ENCODE measurements at places on chromosomes 11 and 22. TPM values are rescaled to one million over a fixed set of nuclear protein-coding genes. Genes with fewer than 3 reads are reported as not detected.

Gene ANKRD13D
- 44.2 TPM for total RNA-seq

GRCh38 chr11:132028380-132029240, 658.2 kb downstream of the NTM start:
- DNase-seq, result no peak

Gene PITPNM1
- 18.7 TPM for total RNA-seq

GRCh38 chr22:40121461-40121860, 56.3 kb upstream of the TNRC6B start:
- no peak for DNase-seq

Gene TBX10
- not detected for total RNA-seq

DNA sequence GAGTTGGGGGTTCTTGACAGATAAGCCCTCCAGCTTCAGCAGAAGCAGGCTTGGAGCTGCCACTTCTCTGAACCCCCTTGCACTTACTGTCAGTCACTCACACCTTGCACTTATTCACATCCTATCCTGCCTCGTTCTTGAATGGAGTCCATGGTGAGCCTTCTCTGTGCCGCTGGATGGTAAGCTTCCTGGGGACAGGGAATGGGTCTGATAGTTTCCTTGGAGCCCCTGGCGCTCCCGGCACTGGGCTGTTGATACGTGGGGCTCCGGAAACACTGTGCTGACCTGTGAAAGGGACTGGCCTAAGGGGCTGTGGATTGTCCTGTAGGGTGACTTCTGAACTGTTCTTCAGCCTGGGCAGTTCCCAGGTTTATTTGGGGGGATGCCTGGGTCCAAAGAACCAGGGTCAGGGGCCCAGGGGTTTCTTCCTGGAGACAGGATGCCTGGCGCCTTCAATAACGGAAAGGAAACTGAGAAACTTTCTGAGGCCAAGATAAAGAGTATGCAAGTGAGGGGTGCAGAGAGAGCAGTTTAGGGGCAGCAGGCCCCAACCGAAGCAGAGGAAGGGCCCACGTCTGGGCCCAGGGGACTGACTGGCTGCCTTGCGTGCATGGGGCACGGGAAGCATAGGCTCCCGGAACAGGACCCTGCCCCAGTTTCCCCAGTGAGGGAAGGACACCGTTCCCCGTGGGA, 709 bp upstream of the ST3GAL4 start:
- no peak for DNase-seq

DNA sequence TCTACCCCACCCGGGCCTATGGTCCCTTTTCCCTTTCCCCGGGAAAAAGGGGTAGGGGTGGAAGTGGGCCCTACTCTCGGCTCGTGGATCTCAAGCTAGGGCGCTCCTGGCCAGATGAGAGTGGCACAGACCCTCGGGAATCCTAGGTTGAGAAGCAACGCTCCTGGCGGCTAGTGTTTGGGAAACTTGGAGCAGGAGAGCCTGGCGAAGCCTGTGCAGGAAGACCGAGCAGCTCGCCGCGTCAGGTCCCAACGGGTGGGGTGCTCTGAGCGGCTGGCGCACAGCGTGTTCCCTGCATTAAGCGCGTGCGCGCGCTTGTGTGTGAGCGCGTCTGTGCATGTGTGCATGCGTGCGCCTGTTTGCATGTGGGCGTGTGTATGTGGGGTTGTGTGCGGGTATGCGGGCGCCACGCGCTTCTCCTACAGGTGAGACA, 7.1 kb upstream of the FLI1 start:
- no peak for DNase-seq

- no peak for DNase-seq
Observed at GRCh38 chr11:29125606-29126005, 891.2 kb downstream of the KCNA4 start.

- DNase-seq, result no peak
Observed at GRCh38 chr11:66112601-66113499, 42.8 kb downstream of the PACS1 start.

DNA sequence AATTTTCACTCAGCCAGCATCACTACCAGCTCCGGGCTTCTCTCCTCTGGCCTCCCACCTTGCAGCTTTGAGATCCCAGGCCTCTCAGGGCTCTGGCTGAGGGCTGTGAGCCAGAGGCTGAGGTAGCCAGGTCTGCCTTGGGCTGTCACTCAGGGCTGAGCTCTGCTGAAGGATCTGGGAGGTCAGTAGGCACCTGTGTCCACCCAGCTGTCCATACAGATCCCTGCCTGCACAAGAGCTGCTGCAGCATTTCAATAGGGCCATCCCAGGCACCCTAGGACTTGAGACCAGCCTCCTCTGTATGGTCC, 12.6 kb downstream of the KCNQ1OT1 start:
- DNase-seq, result no peak

DNA sequence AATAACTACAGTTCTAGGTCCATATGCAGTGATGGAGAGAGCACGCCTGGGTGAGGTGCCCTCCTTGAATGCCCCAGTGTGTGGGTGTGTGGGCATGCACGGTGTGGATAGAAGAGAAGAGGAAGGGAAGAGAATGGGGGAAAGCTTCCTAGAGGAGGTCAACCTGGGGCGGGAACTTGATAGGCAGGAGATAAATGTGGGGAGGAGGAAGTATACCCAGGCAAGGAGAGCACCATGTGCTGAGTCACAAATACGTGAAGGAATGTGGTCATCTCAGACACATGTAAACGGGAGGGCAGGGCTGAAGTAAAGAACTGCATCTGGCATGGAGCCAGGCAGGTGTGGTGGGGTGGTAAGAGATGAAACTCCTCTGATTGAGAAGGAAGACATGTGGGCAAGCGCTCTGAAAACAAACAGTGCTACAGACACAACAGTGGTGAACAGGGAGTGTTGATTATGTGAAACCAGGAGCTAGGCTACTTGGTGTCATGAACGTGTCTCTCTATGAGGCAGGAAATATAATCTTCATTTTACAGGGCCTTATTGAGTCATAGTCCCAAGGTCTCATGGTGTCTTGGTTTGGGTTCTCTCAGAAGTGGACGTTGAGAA, 61.5 kb upstream of the EED start:
- no peak for DNase-seq

Gene DDI1
- not detected for total RNA-seq

Gene SORL1
- 1.9 TPM for total RNA-seq

GRCh38 chr11:12922418-12922817, 86.7 kb upstream of the RASSF10 start:
- no peak for DNase-seq

- no peak for DNase-seq
Observed at GRCh38 chr11:121321614-121322243, 29.2 kb downstream of the SC5D start.

Gene C22orf42
- not detected for total RNA-seq

Gene GGT1
- 8.2 TPM for total RNA-seq

DNA sequence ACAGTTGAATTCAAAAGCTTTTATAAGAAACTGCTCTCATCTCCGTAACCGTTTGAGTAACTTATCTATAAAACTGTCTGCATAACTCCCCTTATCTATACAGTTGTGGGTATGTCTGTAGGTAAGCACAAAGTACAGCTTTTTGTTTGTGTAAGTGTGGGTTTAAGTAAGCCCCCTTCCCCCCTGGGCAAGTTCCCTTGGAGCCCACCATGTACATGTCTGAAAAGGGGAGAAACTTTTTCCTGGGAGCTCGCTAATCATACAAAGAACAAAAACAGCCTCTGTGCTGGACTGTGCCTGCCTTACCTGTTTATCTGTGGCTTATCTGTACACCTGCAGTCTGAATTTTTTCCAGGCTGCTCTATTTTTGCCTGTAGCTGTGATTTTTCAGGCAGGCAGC, 36.3 kb upstream of the TMEM45B start:
- DNase-seq, result no peak

GRCh38 chr11:72534371-72535193, 100.3 kb upstream of the CLPB start:
- DNase-seq, result no peak

All from glomerular endothelial cell (primary cell).